Bronchial epithelial cell (primary cell): ENCODE measurements at places on chromosomes 3 and 15.

- no peak for DNase-seq
Measured at GRCh38 chr3:127096256-127097071, 96.5 kb upstream of the PRR23E start.

DNA sequence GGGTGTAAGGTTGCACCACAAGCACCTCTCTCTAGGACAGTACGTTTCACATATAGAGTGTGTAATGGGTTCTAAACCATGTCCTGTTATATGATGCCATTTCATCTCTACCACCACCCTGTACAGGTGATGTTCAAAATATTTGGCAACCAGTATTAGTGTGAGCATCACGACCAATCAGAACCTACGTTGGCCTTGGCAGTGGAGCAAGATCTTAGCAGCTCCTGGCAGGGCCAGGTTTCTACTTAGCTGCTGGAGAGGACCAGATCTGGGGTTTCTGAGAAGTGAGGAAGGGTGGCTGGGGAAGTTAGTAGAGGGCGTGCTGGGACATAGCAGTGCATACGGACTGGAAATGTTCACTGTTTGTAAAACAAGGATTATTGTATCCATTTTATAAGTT lies 23.1 kb upstream of the MITF start:
- DNase-seq: no peak

- DNase-seq: peak; percentile 72
Measured at GRCh38 chr3:132549890-132550578, 47.0 kb upstream of the ACKR4 start.

- DNase-seq: peak; percentile 90
Measured at GRCh38 chr3:169634618-169635236, 28.8 kb downstream of the MECOM start.

DNA sequence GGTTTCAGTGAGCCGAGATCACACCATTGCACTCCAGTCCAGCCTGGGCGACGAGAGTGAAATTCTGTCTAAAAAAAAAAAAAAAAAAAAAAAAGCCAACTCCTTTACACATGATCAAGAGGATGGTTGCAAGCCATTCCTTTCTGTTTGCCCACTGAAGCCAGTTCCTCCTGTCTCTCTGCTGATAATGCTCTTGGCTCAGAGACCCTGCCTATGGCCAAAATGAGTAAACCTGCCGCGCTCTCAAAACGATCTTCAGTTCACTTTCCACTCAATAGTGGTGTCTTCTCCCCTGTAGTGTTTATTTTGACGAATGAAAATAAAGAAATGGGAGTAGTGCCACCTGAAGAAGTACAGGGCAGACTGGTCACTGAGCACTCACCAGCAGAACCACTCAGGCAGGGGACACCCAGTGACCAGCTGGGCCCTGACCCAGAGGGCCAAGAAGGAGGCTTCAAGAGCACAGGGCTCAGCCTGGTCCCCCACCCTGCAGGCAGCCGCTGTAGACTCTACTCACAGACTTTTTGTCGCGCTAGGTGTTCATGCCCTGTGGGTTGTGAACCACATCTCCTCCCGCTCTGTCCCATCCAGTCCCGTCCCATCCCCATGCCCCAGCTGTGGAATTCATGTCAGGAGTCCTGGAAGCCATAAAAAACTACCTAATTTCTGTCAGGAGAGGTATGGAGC lies 23.6 kb downstream of the GRAMD2A start:
- no peak for DNase-seq
